ENCODE measurements at places on chromosomes 11 and 22.

GRCh38 chr11:14327116-14327515 lies 31.9 kb downstream of the RRAS2 start:
- DNase-seq = peak; percentile 16

GRCh38 chr11:60084631-60085273 lies 3.7 kb upstream of the MS4A2 start:
- no peak for DNase-seq

GRCh38 chr11:119737366-119738058 lies 8.5 kb upstream of the NECTIN1 start:
- no peak for DNase-seq

- peak; percentile 40 for DNase-seq
Observed at GRCh38 chr11:89490981-89491690, at the start of gene NOX4. Gene NOX4, minus strand, starts transcription at chr11:89491375. Its CDS starts 129 bp downstream, at chr11:89491246.

DNA sequence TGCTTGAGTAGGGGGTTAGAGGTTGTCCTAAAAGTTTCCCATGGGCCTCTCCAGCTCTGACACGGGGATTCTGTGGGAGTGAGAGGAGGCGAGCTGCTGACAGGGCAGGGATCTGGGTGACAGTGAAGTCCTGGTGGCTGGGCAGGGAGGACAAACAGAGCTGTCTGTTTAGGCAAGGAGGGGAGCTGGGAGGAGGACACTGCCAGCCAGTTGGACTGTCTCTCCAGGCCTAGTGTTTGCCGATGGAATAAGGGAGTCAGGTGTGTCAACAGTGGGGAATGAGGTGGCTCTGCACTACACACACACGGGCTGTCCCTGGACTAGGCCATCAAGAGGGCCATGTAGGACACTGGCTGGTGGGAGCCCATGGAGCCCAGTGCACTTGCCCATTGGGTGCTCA lies 20.6 kb upstream of the SYT7 start:
- DNase-seq = no peak

DNA sequence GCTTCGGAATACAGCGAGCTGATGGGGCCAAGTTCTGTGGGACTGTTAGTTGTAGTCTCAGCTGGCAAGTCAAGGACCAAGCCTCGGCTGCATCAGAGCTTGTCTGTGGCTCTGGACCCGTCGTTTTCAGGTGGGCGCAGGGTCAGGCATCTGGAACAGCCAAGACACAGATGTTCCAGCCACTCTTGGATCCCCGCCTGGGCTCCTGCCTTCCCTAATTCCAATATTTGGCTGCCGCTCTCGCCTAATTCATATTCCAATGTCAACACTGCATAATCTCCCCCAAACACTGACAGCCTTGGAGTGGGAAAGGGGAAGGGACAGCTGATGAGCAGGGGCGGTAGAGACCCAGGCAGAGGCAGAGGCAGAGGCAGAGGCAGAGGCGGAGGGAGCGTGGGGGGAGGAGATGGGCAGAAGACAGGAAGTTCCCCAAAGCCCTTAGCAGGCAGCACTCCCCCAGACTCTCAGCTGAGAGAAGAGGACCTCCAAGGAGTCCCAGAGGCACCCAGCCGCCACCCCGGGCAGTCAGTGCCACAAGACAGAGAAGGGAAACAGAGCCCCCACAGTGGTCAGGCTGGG lies 49.6 kb upstream of the SLC35C1 start:
- no peak for DNase-seq

- no peak for DNase-seq
Observed at GRCh38 chr22:37400719-37401118, 26.6 kb downstream of the ELFN2 start.

GRCh38 chr11:112266410-112266778 lies 5.7 kb upstream of the PLET1 start:
- DNase-seq = no peak

GRCh38 chr11:90168571-90168970 lies 34.1 kb downstream of the NAALAD2 start:
- no peak for DNase-seq

DNA sequence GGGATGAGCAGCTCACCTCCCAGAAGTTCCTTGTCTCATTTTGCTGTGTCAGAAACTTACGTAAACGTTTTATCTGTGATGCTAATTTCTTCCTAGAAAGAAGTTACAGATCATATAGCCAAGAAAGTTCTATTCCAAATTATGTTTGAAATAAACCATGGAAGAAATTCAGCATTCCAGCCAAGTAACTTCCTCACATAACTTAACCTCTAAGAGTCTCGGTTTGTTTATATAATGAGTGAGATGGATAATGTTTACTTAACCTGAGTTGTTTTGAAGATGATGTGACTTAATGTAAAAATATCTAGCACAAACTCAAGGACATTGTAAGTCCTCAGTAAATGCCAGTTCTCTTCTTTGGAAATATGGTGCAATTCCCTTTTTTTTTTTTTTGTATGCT lies 8.9 kb upstream of the MUC15 start:
- DNase-seq = peak; percentile 37

DNA sequence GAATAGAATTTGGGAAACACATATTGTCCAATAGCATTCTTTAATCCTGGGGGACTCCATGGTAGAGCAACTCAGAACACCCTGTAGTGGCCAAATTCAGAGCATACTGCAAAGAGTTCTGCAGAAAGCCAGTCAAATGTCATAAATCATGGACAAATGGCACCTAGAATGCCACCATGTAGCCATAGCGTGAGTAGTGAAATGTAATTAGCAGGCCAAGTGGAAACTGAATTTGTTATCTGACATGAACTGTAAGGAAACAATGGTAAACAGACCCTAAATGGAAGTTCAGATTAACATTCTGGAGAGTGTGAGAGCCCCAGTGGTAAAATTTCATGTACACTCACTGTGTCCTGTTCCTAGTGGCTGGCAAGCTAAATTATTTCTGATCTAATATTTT lies 7.0 kb upstream of the PRSS23 start:
- no peak for DNase-seq

GRCh38 chr11:34502949-34503348 lies 10.6 kb downstream of the ELF5 start:
- DNase-seq = peak; percentile 13

DNA sequence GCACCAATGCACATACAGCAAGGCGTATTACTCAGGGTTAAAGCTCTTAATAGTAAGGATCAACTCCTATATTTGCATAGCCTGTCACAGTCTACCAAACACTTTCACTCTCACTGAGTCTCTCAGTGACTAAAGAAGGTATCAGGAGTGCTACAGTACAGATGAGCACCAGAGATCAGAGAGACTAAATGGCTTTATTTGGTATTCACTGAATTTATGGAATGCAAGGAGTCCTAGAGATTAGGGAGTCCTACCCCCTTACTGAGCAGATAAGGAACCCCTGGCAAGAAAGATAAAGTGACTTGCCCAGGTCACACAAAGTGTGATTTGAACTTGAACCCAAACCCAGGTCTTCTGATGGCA lies 396.4 kb upstream of the CCDC90B start:
- no peak for DNase-seq

- DNase-seq = no peak
Observed at GRCh38 chr22:47270463-47271135, 508.1 kb downstream of the TBC1D22A start.

DNA sequence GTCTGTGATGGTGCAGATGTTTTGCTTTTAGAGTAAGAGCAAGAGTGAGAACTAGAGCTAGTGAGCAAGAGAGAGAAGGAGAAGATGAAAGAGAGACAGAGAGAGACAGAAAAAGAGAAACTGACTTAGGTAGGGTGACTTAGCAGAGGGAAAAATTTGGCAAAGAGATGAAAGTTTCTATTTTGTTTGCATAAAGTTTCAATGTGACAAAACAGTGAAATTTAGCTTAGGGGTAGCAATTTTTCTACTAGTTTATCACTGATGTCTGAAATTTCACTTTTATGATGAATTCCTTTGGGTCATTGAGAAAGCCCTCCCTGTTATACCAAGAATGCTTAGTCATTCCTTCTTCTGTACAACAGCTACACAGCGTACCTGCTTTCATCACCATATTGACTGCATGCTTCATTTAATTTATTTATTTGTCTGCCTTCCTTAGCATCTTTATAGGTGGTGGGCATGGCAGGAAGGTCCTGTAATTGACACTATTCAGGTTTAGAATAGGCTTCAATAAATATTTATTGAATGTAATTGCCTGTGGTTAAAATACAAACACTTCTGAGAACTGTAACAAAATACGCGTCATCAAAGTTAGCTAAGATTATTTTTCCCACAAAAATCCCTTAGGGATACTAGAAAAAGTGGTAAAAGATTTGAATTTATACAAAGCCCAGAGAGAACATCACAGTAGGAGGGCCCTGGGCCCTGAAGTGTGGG lies 19.9 kb upstream of the CTSC start:
- DNase-seq = peak; percentile 34

- DNase-seq = no peak
Observed at GRCh38 chr22:25540166-25540907, 24.1 kb upstream of the GRK3 start.

DNA sequence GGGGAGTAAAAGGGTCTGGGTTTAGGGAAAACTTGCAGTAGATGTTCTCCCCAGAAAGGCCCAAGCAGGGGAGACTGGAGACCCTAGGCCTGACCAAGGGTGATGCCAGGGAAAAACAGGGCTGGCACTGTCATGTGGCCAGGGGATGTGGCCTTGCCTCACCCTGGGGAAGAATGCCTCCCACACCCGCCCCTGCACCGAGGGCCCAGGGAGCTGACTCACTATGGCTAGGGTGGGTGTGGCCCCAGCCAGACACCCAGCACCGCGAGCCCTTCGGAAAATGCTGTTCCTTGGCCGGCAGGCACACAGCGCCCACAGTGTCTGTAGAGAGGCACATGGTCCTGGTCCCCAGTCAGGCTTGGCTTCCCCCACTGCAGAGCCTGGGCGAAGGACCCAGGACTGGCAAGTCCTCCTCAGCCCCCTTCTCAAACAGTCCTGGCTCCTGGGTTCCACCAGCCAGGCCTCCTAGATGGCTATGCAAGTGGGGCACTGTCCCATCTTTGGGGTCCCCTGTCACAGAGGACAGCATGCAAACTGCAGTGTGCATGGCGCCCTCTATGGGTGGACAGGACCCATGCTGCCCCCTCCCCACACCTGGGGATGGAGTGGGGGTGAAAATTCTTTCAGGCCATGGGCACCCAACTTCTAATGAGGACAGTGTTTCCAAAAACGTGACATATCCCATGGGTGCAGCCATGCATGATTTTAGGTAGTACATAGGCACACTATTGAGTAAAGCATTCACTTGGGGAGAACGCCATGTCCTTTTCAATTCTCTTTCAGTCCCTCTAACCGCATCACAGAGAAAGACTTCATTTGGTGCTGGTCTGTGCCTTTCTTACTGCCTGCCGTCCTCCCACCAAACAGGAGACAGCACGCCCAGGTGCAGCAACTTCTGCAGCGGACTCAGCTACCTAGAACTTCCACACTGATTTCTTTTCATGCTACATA lies 15.2 kb downstream of the TMPRSS5 start:
- peak; percentile 52 for DNase-seq

GRCh38 chr11:33027846-33028536 lies 11.4 kb upstream of the TCP11L1 start:
- DNase-seq = peak; percentile 27

DNA sequence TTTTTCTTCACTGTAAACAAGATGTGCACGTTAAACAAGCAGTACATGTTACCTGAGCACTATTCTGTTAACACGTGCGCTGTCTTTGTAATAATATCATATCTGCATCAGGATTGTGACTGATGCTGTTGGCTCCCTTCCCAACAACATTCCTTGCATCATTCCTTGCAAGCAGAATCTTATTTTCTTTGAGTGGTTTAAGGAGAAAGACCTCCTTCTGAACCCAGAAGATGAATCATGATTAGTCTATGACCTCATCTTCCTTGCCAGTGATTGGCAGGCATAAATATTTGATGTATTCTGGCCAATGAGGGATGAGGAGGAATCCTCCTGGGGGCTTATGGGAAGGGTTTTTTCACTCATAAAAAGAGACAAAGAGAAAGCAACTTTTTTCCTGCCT lies 46.2 kb downstream of the C11orf71 start:
- DNase-seq = peak; percentile 95

- peak; percentile 93 for DNase-seq
Observed at GRCh38 chr22:39820256-39820655, 73.3 kb downstream of the ENTHD1 start.

DNA sequence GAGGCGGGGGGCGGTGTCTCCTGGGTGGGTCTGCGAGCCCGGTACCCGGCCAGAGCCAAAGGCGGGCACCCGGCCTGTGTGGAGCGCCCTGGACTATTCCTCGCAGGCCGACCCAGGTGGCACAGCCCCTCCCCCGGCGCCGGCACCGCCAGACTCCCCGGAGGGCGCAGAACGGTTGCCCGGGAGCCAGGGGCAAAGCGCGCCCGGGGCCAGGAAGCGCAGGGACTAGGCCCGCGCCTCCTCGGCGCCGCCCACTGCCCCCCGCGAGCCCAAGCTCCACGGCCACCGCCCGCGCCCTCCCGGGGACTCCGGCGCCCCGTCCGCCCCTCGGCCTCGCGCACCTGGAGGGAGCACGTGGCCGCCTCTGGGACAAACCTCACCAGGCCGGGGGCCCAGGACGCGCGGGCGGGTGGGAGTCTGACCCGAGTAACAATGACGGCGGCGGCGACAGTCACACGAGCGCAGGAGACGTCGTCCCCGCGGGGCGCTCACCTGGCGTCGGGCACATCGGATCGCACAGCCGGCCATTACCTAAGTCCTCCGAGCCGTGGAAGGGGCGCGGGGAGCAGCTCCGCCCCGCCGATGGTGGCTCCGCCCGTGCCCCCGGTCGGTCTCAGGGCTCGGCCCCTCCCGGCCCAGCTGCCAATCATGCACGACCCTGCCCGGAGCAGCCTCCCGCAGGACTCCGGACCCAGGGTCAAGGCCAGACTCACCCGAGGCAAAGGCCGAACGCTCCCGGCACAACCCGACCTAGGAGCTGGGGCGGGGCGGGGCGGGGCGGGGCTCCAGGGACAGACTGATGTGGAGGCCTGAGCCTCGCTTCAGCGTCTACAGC lies 7.4 kb downstream of the PLXNB2 start:
- DNase-seq = no peak

All from fibroblast of skin of right quadriceps (primary cell).